Activated CD8-positive, alpha-beta memory T cell treated with anti-CD3 and anti-CD28 coated beads, Interleukin-2, amount 10 ng/mL, durations not matched to agents 7 days and 5 days (primary cell): ENCODE measurements at places on chromosomes 2 and 18. TPM values are rescaled to one million over a fixed set of nuclear protein-coding genes. Genes with fewer than 3 reads are reported as not detected.

DNA sequence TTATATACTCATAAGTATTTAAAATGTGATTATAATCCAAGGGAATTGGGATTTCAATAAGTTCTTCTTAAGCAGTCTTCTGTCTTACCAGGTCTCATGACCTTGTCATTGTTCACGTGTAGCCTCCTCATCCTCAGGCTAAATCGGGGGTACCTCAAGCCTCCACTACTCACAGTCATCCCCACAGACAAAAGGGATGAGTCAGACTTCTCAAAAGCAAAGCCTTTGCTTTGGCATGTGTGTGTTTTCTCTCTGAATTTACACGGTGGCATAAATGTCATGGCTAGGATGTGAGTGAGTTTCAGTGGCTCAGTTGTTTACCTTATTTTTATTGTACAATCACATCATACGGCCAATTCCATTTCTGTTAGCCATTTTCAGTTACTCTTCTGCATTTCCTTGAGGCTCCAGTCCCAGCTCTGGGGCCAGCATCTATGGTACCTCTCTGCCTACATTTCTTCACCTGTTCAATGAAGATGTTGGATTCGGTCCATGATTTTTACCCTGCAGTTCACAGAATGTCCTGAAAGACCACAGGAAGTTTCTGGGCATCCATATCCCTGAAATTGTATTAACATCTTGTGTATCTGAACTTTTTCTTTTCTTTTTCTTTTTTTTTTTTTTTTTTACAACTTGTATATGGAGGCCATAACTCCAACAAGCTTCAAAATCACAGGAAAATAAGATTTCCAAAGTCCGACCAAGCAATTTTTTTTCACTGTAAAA lies 195.3 kb downstream of the FHOD3 start:
- DNase-seq: no peak

Gene PIK3C3
- total RNA-seq: 49.0 TPM

Gene OSBPL6
- 0.73 TPM for total RNA-seq

Gene POTEJ
- not detected for total RNA-seq

DNA sequence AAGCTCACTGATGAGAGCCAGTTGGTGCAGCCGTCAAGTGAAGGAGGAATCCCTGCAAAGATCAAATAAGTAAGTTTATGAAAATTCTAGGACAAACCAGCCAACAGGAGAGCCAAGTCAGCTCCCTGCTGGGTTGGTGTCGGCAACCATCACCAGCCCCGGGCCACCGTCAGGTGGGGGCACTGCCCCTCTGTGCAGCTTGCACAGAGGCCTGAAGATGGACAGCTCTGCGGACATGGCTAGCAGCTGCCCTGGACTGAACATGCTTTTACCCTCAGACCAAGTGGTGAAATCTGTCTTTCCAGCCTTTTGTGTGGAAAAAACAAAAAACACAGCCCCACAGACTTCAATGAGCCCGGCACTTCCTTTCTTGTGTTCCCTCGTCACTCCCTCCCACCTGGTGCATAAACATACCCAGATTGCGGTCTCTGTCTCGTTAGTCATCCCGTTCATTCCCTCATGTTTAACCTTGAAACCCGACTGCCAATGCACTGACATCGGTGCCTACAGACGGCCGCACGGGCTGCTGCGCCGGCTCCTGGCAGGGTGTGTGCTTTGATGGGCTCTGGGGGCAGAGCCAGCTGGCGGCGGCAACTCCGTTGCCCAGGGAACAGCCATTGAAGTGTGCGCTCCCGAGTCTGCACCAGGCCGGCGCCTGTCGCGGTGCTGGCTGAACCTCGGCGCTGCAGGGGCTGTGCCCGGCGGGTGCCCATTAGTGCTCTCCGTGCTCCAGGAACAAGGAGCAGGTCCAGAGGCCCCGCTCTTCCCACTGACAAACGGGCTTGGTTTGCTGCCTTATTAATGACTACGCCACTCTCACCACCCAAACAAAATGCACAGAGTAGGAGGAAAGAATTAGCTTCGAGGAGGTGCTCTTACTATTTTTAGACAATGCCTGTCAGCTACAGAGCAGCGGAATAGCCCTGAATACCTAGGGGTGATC lies 95.3 kb downstream of the EIPR1 start:
- no peak for DNase-seq

Gene ANKRD30B
- not detected for total RNA-seq

DNA sequence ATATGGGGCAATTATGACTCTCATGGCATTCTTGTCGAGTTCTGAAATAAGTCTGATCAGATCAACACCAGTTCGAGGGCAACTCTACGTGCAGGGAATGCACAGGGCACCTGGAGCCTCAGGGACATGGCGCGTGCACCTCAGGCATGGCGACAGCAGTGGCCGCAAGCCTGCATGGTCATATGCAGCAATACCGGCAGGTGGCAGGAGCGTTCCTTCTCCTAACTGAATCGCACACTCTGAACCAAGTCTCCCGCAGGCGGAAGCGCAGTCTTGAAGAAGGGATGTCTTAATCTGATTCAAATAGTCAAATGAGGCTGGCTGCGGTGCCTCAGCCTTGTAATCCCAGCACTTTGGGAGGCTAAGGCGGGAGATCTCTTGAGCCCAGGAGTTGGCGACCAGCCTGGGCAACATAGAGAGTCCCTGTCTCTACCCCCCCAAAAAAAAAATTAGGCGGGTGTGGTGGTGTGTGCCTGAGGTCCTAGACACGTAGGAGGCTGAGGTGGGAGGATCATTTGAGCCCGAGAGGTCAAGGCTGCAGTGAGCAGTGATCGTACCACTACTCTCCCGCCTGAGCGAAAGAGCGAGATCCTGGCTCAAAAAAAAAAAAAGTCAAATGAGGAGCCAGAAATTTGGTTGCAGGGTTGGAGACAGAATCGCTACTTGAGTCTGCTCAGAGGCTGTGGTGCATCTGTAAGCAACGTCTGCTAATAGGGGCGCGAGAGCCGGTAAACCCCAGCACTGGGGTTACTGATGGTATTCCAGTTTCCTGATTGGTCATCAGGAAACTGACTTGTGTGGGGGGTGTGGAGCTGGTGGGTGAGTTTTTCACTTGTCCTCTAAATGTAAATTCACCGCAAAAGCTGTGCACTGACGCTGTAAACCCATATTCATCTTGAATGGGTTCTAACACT lies 28.8 kb downstream of the FHL2 start:
- peak; percentile 94 for DNase-seq

DNA sequence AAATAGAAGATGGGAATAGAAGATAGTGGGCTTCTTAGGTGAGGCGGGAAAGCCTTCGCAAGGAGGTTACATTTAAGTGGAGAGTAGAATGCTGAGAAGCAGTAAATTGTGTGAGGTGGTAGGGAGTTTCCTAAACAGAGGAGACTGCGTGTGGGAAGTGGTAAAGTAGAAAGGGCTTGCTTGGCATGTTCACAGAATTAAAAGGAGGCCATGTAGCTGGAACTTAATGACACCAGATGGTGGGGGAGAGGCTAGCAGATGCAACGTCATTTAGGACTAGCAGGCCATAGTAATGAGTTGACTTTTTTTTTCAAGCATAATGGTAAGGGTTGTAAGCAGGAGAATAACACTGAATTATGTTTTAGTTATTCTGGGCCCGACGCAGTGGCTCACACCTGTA lies 13.0 kb upstream of the RTN4 start:
- DNase-seq: no peak
